Endothelial cell (in vitro differentiated cells): ENCODE measurements at places on chromosomes 3 and 15. TPM values are rescaled to one million over a fixed set of nuclear protein-coding genes. Genes with fewer than 3 reads are reported as not detected.

The TGM4 gene
- not detected for total RNA-seq

The FOXL2 gene
- total RNA-seq = 6.8 TPM

The TTLL13 gene
- total RNA-seq = not detected

The GCSAM gene
- not detected for total RNA-seq

The SLC24A5 gene
- total RNA-seq = not detected

The TIMP4 gene
- total RNA-seq = 0.69 TPM

The AADACL2 gene
- total RNA-seq = not detected

DNA sequence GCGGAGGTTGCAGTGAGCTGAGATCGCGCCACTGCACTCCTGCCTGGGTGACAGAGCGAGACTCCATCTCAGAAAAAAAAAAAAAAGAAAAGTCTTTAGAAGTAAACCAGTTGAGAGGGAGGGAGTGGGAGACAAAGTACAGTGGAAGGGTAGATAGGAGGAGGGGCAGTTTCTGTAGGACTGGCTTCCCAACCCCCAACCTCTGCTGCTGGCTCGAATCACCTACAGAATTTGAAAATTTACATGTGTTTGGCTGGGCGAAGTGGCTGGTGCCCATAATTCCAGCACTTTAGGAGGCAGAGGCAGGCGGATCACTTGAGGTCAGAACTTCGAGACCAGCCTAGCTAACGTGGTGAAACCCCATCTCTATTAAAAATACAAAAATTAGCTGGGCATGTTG lies 24.1 kb upstream of the SEMA4B start:
- H3K4me1 ChIP-seq = no peaks in the 10 kb centered on the region
- H3K36me3 ChIP-seq = no peaks in the 10 kb centered on the region
- no peak overlapping the region for H3K4me3 ChIP-seq
- peaks cover 3% of the 10 kb centered on the region for H3K27me3 ChIP-seq
- DNase-seq = no peak
- H3K27ac ChIP-seq = no peak overlapping the region

DNA sequence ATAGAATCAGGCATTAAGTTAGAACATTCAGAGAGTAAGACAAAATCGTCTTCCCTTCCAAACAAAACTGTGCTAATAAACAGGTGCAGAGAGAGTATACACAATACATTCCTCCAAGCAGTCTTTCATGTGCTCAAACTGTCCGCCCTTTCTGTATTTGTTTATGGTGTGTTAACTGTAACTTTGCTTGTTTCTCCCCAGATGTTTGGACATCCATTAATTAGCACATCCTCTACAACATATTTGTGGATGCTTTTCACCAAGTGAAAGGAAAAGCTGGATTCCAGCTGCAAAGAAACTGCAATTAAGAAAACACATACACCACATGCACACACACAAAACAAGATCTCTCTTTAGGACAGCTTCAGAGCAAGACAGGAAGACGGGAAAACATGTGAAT lies 912.6 kb downstream of the NTRK3 start:
- DNase-seq = no peak
- no peaks in the 10 kb centered on the region for H3K27me3 ChIP-seq
- no peaks in the 10 kb centered on the region for H3K36me3 ChIP-seq

DNA sequence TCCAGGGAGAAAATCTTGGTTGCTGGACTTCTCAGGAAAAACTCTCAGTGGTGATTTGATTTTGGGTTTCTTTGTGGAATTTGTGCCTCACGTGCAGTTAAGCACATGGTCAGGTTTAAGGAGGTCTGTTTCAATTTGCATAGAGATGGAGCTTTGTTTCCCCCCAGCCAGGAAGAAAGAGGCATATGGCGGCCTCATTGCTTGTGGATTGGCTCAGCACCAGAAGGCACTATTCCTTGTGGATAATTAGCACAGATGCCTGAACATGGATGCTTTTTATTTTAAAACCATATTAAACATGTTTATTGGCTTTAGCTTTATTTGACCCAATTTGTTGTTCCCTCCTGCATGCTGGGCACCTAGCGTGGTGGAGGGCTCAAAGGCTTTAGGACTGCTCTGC lies 125.1 kb upstream of the RGMA start:
- no peak overlapping the region for H3K4me3 ChIP-seq
- H3K27me3 ChIP-seq = peaks cover 1% of the 10 kb centered on the region
- no peak overlapping the region for H3K27ac ChIP-seq
- no peak for DNase-seq
- no peaks in the 10 kb centered on the region for H3K36me3 ChIP-seq
- H3K4me1 ChIP-seq = no peaks in the 10 kb centered on the region

DNA sequence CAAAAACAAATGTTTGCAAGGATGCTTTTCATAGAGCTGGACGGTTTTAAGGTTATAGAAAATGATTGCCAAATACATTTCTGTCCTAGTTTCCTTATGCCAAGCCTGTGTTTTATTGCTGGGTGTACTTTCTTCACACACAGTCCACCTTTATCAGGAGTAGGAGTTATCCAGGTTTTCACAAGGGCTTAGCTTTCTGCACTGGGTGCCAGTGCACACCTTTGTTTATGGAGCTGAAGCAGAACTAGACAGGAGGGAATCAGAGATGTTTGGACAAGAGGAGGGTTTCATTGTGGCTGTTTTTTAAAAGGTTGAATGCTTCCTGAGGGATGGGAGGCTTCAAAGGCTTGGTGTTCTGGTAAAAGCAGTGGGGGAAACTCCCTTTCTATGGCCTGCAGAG lies 29.5 kb upstream of the FAM3D start:
- no peak overlapping the region for H3K27ac ChIP-seq
- peaks cover 5% of the 10 kb centered on the region for H3K36me3 ChIP-seq
- no peaks in the 10 kb centered on the region for H3K4me1 ChIP-seq
- H3K4me3 ChIP-seq = no peak overlapping the region

GRCh38 chr3:18389108-18389733 lies 35.9 kb downstream of the SATB1 start:
- H3K36me3 ChIP-seq = peaks cover 3% of the 10 kb centered on the region
- peak; percentile 26 for DNase-seq
- no peak overlapping the region for H3K27ac ChIP-seq
- H3K27me3 ChIP-seq = no peaks in the 10 kb centered on the region
- no peaks in the 10 kb centered on the region for H3K4me1 ChIP-seq

GRCh38 chr3:53255423-53255774 lies 423 bp downstream of the TKT start:
- no peak for DNase-seq

DNA sequence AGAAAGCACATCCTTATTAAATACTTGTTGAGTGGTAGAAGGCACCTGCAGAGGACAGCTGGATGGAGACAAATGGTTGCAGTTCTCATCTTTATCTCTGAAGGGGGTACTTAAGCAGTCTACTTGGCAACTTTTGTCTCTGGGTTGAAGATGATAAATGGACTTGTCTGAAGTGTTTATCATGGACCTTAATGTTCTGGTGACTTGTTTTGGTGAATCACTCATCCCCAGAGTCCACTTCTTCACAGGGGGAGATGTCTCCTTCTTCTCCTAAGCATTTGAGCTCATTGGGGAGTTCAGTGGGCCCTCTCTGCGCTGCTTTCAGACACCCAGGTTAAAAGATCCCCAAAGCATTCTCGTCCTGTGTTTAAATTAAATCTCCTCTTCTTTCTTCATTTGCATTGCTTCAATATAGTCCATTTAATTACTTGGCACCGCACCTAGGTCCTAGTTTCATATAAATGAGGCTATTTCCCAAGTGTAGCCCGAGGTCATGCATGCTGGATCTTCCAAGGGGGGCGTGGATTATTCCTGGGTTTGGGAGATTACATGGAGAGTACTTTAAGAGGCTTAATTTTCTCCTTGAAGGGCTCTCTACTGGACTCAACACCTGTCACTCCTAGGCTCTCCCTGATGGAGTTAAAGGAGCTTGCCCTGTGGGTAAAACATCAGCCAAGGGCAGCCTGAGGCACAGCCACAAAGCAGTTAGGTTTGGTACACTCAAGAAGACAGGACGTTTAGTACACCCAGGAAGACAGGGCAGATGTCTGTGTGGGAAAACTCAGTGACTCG lies 239.3 kb upstream of the C2CD4B start:
- no peak overlapping the region for H3K27ac ChIP-seq
- no peak overlapping the region for H3K4me3 ChIP-seq
- no peaks in the 10 kb centered on the region for H3K4me1 ChIP-seq
- DNase-seq = no peak
- H3K36me3 ChIP-seq = peaks cover 16% of the 10 kb centered on the region

DNA sequence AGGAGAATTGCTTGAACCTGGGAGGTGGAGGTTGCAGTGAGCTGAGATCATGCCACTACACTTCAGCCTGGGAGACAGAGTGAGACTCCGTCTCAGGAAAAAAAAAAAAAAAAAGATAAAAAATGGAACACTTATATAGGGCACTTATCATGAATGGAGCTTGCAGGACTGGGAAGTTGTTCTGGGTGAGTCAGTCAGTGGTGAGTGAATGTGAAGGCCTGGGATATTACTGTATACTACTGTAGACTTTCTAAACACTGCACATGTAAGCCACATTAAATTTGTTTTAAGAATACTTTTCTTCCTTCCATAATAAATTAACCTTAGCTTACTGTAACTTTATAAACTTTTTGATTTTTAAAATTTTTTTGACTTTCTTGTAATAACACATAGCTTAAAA lies 59.8 kb downstream of the SFMBT1 start:
- no peak for DNase-seq
- no peaks in the 10 kb centered on the region for H3K36me3 ChIP-seq
- H3K4me1 ChIP-seq = peaks cover 7% of the 10 kb centered on the region
- no peak overlapping the region for H3K27ac ChIP-seq

DNA sequence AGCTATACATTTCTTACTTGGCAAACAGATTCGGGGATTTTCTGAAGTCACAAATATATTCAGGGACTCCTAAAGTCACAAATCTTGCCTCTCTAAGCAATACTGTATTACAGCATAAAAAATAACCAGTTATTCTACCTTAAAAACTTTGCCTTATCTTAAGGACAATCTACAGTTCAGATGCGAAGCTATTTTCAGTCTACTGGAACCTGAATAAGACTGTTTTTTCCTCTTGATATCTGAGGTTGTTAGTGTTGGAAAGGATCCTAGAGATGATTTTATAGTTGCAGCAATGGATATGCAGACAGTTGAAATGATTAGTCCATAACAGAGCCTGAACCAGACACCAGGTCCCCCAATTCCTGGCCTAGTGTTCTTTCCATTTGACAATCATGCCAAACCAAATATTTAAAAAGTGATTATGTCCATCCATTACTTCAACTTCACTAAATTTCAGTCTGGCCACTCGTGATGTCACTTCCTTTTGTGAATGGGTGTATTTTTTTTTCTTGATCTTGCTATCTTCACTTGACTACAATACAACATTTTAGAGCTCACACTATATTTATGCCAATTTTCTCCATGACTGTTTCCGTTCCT lies 1.8 kb downstream of the HDGFL3 start:
- peak overlapping the region; percentile 97 for H3K27ac ChIP-seq
- peaks cover 5% of the 10 kb centered on the region for H3K36me3 ChIP-seq
